Natural killer cell (primary cell): ENCODE measurements at places on chromosomes 16 and 17. TPM values are rescaled to one million over a fixed set of nuclear protein-coding genes. Genes with fewer than 3 reads are reported as not detected.

GRCh38 chr16:58501242-58502131 lies 1.5 kb downstream of the NDRG4 start:
- H3K4me1 ChIP-seq: peaks cover 19% of the 10 kb centered on the region
- no peak overlapping the region for H3K27ac ChIP-seq
- peaks cover 6% of the 10 kb centered on the region for H3K27me3 ChIP-seq
- peak overlapping the region; percentile 32 for H3K4me3 ChIP-seq
- no peak for DNase-seq

DNA sequence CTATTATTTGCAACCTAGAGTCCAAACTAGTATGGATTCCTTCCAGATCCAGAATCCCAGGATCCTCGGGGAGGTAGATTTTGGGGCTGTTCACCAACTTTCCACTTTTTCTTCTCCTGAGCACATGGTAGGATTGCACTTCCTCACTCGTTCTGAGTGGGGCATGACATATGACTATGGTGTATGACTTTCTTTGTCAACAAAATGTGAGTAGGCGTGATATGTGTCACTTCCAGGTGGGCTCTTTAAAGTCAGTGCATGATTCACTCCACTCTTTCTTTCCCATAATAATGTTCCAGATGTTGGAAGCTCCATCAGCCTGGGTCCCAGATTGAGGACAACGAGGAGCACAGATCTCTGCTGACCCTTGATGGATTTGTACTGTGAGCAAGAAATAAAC lies 21.5 kb downstream of the IRX5 start:
- no peaks in the 10 kb centered on the region for H3K4me1 ChIP-seq
- no peak for DNase-seq
- no peak overlapping the region for H3K4me3 ChIP-seq
- no peak overlapping the region for H3K27ac ChIP-seq
- no peaks in the 10 kb centered on the region for H3K36me3 ChIP-seq

DNA sequence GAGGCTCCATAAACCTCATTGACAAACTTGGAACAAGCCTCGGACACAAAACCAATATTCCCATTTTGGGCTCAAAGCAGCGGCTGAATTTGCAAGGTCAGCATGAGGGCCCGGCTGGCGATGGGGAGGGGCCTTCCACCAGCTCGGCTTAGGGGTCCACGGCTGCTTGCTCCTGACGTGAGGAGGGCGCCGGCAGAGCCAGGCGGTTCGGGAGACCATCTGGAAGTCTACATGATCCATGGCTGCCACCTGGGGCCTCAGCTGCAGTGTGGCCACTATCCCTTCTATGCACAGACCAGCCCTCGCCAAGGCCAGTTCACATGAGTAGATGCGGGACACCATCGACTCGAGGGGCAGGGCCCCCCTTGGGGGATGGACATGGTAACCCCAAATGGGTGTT lies 39.1 kb downstream of the NDEL1 start:
- no peak overlapping the region for H3K4me3 ChIP-seq
- peaks cover 44% of the 10 kb centered on the region for H3K36me3 ChIP-seq
- H3K27ac ChIP-seq: no peak overlapping the region
- no peaks in the 10 kb centered on the region for H3K27me3 ChIP-seq
- no peak for DNase-seq

- no peak for DNase-seq
- no peaks in the 10 kb centered on the region for H3K4me1 ChIP-seq
- no peak overlapping the region for H3K4me3 ChIP-seq
- H3K27me3 ChIP-seq: no peaks in the 10 kb centered on the region
Measured at GRCh38 chr17:46063241-46063640, 64.2 kb downstream of the STH start.

DNA sequence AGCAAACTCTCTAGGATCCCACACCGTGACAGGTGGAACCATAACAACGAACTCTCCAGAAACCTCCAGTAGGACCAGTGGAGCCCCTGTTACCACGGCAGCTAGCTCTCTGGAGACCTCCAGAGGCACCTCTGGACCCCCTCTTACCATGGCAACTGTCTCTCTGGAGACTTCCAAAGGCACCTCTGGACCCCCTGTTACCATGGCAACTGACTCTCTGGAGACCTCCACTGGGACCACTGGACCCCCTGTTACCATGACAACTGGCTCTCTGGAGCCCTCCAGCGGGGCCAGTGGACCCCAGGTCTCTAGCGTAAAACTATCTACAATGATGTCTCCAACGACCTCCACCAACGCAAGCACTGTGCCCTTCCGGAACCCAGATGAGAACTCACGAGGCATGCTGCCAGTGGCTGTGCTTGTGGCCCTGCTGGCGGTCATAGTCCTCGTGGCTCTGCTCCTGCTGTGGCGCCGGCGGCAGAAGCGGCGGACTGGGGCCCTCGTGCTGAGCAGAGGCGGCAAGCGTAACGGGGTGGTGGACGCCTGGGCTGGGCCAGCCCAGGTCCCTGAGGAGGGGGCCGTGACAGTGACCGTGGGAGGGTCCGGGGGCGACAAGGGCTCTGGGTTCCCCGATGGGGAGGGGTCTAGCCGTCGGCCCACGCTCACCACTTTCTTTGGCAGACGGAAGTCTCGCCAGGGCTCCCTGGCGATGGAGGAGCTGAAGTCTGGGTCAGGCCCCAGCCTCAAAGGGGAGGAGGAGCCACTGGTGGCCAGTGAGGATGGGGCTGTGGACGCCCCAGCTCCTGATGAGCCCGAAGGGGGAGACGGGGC lies 1.3 kb downstream of the SPN start:
- peaks cover 82% of the 10 kb centered on the region for H3K4me1 ChIP-seq
- peaks cover 25% of the 10 kb centered on the region for H3K36me3 ChIP-seq
- DNase-seq: peak; percentile 70
- peak overlapping the region; percentile 81 for H3K27ac ChIP-seq
- peak overlapping the region; percentile 90 for H3K4me3 ChIP-seq

The FOXO3B gene
- 5.2 TPM for total RNA-seq

GRCh38 chr17:78976907-78977680 lies 2.6 kb downstream of the LGALS3BP start:
- no peak for DNase-seq
- H3K4me1 ChIP-seq: peaks cover 6% of the 10 kb centered on the region

DNA sequence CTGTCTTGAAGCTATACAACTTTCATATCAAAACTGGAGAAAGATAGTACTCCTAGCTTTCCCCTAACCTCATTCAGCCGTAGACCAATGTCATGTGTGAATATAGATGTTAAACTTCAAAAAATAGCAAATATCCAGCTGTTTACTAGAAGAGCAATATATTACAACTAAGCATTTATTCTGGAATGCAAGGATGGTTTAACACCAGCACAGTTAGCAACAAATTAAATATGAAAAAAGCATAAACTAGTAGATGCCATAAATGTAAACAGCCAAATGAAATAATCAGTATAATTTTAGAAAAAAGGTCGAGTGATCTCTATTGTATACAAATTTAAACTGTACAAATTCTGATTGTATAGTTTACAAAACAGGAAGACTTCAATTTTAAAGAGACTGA lies 59.7 kb downstream of the SDR42E1 start:
- no peak overlapping the region for H3K4me3 ChIP-seq
- H3K27me3 ChIP-seq: no peaks in the 10 kb centered on the region
- no peaks in the 10 kb centered on the region for H3K4me1 ChIP-seq
- no peak for DNase-seq
- H3K36me3 ChIP-seq: peaks cover 87% of the 10 kb centered on the region
- H3K27ac ChIP-seq: no peak overlapping the region

- H3K4me1 ChIP-seq: no peaks in the 10 kb centered on the region
- H3K36me3 ChIP-seq: no peaks in the 10 kb centered on the region
- no peak overlapping the region for H3K27ac ChIP-seq
- H3K27me3 ChIP-seq: no peaks in the 10 kb centered on the region
Measured at GRCh38 chr16:19223235-19224170, 55.5 kb downstream of the SYT17 start.

DNA sequence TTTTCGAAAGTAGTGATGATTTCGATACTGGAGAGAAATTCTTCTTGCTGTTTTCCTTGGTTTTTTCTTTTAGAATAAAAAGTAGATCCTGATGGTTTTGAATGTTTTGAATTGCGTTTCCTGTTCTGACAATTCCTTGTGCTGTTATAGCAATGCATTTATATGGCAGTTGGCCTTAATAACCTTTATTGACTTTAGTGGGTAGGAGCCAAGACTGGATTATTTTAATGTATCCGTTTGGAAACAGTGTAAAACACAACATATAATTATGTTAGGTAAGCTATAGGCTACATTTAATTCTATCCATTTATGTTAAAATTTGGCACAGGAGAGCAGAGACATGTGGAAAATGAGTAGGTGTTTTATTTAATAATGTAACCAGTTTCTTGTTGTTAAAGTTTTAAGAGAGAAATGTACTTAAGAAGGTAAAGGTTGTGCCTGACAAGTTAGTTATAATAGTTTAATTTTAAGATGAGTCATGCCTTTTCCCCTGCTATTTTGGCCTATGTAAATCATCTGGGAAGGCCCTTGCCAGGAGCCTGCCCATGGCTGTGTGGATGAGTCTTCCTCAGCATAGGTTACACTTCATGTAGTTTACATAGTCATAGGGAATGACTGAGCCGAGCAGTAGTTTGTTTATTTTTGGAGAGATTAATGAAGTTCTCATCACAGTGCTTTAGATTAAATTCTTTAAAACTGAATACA lies 189.9 kb downstream of the FTO start:
- no peak overlapping the region for H3K27ac ChIP-seq
- no peaks in the 10 kb centered on the region for H3K4me1 ChIP-seq
- DNase-seq: no peak

The CEMP1 gene
- total RNA-seq: 0.45 TPM

GRCh38 chr16:70574595-70575271 lies 51.1 kb downstream of the SF3B3 start:
- no peak overlapping the region for H3K27ac ChIP-seq
- DNase-seq: no peak
- no peaks in the 10 kb centered on the region for H3K27me3 ChIP-seq
- peaks cover 11% of the 10 kb centered on the region for H3K4me1 ChIP-seq
- H3K4me3 ChIP-seq: no peak overlapping the region
- H3K36me3 ChIP-seq: peaks cover 42% of the 10 kb centered on the region

- H3K36me3 ChIP-seq: no peaks in the 10 kb centered on the region
- H3K4me1 ChIP-seq: peaks cover 25% of the 10 kb centered on the region
- no peak overlapping the region for H3K27ac ChIP-seq
- H3K27me3 ChIP-seq: peaks cover 4% of the 10 kb centered on the region
Measured at GRCh38 chr17:58534901-58535421, 20.5 kb upstream of the MTMR4 start.

DNA sequence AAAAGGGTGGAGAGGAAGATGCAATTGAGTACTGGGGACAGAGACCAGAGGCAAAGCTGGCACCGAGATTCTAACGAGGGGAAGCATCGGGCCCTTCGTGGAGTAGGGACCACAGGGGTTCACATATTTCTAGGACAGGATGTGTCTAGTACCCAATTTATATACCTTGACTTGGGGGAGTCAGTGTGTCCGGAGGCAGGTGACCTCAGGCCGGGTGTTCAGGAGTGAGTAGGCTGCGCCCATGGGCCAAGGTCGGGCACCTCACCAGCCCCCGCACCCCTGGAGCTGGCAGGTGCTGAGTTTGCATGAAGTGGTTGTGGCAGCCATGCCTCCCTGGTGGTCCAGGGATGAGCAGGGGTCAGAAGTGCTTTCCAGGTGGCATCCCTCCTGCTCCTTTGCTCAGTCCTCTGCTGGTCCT lies 8.6 kb upstream of the NXPH3 start:
- no peak for DNase-seq
- no peaks in the 10 kb centered on the region for H3K36me3 ChIP-seq
- peaks cover 32% of the 10 kb centered on the region for H3K4me1 ChIP-seq
- H3K27ac ChIP-seq: no peak overlapping the region
- no peaks in the 10 kb centered on the region for H3K27me3 ChIP-seq
- no peak overlapping the region for H3K4me3 ChIP-seq

The EIF3C gene
- total RNA-seq: 231 TPM

- no peak for DNase-seq
- H3K27me3 ChIP-seq: no peaks in the 10 kb centered on the region
- H3K27ac ChIP-seq: no peak overlapping the region
Measured at GRCh38 chr17:80272366-80272765, 11.7 kb downstream of the RNF213 start.

The CNGB1 gene
- total RNA-seq: not detected

The MYH11 gene
- not detected for total RNA-seq

The HS3ST4 gene
- total RNA-seq: not detected

DNA sequence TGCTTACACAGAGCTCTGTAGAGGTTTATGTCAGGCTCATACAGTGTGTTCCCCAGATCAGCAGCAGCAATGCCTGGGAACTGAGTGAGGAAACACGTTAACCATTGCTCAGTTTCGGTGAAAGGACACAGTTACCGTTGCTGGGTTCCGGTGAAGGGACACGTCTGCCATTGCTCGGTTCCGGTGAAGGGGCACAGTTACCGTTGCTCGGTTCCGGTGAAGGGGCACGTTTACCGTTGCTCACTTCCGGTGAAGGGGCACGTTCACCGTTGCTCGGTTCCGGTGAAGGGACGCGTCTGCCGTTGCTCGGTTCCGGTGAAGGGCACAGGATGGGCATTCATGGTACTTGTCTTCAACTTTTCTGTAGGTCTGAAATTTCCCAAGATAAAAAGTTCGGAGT lies 81.7 kb downstream of the MRM3 start:
- no peak overlapping the region for H3K27ac ChIP-seq
- H3K4me3 ChIP-seq: no peak overlapping the region
- no peaks in the 10 kb centered on the region for H3K27me3 ChIP-seq

DNA sequence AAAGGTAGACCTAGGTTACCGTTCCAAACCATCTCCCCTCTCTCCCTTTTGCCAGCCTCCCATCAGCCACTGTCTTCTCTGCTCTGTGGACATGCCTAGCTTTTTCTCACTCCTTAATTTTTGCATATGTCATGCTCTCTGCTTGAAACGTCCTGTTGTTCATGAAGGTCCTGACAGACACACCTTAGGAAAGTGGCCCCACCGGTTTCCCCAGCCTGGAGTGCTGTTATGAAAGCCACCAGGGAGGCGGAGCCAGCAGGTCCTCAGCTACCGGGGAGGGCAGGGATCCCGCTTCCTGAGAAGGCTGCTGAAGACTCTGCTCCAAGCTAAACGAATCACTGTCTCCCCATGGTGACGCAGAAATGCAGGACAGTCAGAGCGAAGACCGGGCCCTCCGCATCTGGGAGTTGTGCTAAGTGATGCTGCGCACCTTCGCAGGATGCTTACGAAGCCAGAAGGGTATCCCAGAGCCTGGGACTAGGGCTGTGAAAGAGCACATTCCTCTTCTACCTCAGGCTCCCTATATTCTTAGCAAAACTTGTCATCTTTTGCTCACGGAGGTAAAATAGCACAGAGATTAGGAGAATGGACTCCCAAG lies 2.3 kb upstream of the SLC16A11 start:
- H3K27ac ChIP-seq: peak overlapping the region; percentile 45
- no peaks in the 10 kb centered on the region for H3K36me3 ChIP-seq

The NPIPA5 gene
- total RNA-seq: 19.6 TPM
